ENCODE measurements at places on chromosomes 11 and 22.

- no peak for DNase-seq
Measured at GRCh38 chr22:38222797-38223119, 21.0 kb downstream of the MAFF start.

- no peak for DNase-seq
Measured at GRCh38 chr11:66328031-66328301, 8.3 kb downstream of the RIN1 start.

DNA sequence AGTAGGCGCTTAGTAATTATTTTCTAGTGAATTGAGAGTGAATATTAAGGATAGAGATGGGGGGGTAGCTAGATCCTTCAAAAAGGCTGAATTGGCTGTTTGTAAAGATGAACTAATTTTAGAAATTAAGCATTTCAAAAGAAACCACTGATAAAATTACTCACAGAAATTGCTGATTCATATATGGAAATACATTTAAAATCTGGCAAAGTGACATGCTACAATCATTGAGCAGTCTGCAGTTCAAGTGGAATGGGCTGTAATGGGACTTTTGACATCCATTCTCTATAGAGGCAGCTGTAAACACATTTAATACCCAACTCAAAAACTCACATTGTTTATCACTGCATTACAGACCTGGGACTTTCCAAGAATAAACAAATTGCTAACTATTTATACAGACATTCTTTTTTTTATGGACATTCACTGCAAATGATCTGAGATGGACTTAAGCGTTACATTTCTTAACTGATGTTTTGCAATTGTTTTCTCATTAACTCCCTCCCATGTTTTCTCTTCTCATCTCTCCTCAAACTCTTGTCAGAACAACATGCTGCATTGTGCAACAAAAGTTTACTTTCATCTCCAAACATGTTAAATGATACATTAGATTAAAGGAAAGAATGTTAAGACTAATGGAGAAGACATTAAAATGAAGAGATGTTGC, 42.1 kb upstream of the MMP7 start:
- DNase-seq = no peak

GRCh38 chr11:89737116-89737515, 27.0 kb downstream of the TRIM77 start:
- DNase-seq = no peak

DNA sequence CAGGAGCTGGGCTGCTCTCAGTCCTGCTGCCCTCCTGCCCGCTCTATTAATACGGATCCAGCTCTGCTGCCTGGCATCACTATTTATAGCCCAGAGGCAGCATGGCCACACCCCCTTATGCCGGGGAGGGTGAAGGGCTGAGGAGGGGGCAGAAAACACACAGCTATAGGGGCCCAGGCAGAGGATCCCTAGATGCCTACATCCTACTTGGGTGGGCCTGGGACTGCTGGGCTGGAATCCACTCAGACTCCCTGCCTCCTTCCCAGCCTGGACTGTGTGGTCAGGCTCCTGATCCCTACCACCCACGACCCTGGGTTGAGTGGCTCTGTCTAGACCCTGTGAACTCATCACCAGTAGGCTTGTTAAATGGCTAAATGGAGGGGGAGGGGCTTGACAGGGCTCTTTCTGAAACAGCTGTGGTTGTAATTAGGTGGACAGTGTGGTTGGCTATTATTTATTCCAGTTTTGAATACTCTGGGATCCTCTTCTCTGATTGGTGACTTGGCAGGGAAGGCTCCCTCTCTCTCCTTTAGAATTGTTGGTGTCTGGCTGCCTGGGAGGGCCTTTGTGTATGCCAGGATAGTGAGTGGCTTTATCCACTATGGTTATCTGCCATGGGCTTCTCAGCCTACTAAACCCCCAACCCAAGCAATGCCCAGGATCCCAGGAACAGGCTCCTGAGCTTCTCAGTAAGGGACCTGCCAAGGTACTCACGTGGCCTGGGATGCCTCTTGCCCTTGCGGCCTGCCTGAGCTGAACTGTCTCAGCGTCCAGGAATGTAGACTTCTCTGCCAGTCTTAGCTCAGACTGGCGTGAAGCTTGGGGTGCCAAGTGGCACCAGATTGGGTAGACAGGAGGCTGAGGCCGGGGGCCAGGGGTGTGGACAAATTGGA, 15.2 kb downstream of the PHLDB1 start:
- peak; percentile 98 for DNase-seq
